Hematopoietic multipotent progenitor cell treated with erythropoietin and hydrocortisone succinate and interleukin-3 and kit ligand, for 4 days (in vitro differentiated cells): ENCODE measurements at places on chromosomes 6 and 20.

GRCh38 chr6:170523256-170524171 lies 29.6 kb downstream of the PSMB1 start:
- peak; percentile 52 for DNase-seq

GRCh38 chr6:50707652-50708300 lies 5.5 kb upstream of the TFAP2D start:
- DNase-seq: no peak

- DNase-seq: peak; percentile 66
Measured at GRCh38 chr6:32116674-32117073, 7.5 kb upstream of the TNXB start.

DNA sequence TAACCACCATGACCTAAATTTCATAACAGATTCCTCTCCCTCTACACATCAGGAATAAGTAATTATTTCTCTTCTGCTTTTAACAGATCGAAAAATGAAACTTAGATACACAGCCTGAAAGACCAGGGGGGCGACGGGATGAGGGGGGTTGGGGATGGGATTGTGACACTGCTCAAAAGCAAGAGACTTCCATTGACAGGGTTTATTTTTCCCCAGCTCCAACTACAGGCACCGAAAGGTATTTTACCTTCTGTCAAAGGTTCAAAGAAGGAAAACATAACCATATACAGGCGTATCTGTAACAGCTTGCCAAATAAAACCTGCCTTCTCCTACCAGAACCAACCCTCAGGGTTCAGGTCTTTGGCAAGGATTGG lies 1.3 kb downstream of the EPHA7 start:
- no peak for DNase-seq

GRCh38 chr6:165109011-165109410 lies 200.4 kb downstream of the C6orf118 start:
- DNase-seq: no peak

DNA sequence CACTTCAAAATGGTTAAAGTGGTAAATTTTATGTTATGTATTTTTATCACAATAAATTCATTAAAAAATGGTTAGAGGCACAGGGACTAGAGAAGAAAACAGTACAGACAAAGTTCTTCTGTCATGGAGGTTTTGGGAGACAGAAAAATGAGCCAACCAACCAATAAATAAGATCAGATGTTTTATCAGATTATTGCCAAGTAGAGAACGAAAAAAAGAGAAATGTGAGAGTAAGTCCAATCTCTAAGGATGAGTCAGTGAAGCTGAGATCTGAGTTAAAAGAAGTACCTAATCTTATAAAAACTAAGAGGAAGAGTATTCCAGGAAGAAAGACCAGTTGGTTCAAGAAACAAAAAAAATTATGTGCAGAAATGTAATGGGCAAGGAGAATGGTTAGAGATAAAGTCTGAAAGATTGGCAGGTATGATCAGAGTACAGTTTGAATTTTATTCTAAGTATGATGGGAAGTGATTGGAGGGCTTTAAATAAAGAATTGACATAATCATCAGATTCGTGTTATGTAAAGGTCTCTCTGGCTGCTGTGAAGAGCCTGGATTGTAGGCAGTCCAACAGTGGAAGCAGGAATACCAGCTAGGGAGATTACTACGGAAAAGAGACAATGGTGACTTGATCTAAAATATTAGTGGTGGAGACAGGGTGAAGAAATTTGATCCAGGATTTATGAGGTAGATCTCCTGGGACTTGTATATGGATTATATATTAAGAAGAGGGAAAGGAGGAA lies 79.6 kb downstream of the RCAN2 start:
- no peak for DNase-seq

DNA sequence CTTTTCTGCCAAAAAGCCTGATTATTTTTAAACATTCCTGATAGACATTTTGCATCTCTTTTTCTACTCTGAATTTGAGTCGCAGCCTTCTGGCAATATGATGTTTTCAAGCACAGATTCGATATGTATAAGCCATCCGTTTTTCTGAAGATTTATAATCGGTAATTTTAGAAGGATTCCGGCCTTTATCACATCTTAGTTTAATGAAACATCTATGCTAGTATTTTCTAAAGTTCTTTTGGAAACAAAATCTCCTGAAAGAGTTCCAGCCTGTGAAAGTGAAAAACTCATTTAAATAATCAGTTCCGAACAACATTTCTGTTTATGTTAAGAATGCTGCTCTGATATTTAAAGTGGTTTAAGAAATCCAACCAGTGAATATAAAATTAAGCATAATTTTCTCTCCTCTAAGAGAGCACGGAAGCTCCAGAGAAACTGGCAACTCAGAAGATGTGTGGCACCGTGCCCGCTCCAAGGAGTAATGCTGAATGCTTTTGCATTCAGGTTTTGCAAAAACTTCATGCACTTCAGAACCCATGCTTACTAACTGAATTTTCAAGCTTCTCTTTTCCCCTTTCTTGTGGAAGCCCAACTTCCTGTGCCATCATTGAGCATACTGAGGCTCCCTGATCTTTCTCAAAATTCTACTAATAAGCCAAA lies 20.7 kb downstream of the NDUFAF4 start:
- no peak for DNase-seq

DNA sequence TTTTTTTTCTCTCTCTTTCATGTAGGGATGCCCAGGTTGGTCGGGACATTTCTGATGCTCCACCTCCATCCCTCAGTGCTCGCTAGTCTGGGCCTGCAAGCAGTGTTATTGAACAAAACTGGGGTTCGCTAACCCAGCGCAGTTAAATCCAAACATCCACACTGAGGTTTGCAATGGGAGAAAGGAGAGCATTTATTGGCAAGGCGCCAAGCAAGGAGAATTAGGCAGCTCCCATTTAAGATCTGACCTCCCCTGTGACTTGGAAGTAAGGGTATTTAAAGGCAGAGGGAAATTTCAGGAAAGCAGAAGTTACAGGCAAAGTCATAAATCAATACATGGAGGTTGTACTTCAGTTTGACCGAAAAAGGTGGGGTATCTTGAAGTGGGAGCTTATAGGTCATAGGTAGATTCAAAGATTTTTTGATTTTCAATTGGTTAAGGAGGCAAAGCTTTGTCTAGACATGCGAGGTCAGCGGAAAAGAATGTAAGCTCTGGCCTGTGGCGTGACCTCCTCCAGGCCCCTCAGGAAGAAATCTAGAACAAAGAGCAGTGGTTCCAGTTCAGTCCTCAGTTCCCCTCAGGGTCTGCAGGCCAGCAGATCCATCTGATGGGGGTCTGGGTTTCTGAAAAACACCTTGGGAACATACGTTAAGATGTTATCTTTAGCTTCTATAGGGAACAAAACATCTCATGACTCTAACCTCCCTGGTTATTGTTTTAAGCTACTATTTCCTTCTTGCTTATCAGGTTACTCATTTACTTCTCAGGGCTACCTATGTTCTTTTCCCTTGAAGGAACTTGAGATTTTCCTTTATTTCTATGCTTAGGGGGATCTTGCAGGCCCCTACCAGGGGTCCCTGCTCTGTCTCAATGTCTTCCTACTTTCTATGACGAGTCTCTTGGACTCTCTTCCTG lies 66.0 kb upstream of the KIF16B start:
- no peak for DNase-seq

- DNase-seq: no peak
Measured at GRCh38 chr6:30542404-30542725, 13.9 kb downstream of the GNL1 start.

DNA sequence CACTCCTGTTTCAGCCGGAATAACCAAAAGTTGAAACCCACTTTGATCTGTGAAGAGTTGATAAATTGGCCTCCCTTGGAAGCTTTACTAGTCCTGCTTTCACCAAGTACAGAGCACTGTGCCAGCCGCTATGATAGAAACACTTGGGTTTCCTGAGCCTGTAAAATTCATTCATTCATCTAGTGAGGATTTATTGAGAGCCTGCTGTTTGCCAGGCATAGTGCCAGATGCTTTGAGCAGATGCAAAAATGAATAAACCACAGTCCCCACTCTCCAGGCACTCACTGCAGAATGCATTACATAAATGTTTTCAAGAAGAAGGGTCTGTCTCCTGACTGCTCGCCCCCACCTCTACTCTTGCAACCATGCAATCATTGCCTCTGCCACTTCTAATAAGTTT lies 25.3 kb upstream of the TMEM217 start:
- DNase-seq: no peak

- no peak for DNase-seq
Measured at GRCh38 chr6:7204726-7205125, 97.0 kb downstream of the RREB1 start.

- DNase-seq: no peak
Measured at GRCh38 chr20:62069741-62070216, 4.1 kb upstream of the TAF4 start.

GRCh38 chr6:1103945-1104623 lies 207.8 kb upstream of the FOXQ1 start:
- DNase-seq: no peak

DNA sequence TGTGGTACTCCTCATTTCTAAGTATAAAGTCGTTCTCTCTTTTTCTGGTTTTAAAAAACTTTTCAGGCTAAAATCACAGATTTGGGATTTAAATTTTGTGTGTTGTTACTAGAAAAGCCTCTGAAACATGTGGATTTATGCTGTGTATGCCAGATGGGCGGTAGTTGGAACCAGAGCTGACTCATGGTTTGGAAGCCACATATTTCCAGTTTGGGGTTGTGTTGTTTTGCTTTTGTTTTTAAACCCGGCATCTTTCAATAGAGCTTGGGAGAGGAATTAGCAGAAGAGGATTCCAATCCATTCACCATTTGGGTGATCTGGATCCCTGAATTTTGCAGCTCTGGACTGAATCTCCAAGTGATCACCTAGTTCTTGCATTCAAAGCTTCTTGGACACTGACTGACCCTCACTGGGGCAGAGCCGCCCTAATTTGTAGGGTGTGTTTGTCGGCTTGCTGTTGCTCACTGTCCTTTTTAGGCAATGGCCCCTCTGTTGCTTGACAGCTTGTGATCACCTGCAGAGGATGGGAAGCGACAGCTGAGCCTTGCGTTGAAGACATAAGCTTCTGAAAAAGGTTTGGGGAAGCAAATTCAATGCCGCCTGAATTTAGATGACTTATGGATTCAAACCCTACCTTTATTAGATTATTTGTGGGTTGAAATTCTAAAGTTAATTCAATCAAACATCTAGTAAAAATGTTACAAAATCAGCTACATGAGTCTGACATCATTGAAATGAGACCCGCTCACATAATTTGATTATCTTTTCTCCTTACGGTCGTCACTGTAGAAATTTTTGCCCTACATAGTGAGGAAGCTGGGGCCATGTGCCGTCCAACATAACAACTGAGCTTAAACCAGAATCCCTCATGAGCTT lies 79.9 kb upstream of the CD83 start:
- DNase-seq: peak; percentile 30

DNA sequence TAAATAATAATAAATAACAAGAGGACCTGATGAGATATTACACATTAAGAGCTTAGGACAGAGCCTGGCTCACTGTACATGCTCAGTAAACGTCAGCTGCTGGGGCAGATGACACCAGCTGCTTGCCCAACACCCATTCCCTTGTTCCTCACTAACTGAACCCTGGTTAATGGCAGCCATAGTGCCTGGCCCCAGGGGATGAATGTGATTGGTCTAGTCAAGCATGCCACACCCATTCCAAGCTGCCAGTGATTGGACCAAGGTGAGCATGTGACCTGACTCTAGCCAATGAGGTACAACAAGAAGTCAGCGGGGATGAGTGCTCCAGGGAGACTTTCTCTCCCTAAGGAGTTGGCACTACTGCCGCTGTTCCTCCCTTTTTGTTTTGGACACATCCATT lies 85.1 kb upstream of the PTPN1 start:
- DNase-seq: peak; percentile 34

- DNase-seq: no peak
Measured at GRCh38 chr6:105389543-105389942, 13.3 kb downstream of the PREP start.

DNA sequence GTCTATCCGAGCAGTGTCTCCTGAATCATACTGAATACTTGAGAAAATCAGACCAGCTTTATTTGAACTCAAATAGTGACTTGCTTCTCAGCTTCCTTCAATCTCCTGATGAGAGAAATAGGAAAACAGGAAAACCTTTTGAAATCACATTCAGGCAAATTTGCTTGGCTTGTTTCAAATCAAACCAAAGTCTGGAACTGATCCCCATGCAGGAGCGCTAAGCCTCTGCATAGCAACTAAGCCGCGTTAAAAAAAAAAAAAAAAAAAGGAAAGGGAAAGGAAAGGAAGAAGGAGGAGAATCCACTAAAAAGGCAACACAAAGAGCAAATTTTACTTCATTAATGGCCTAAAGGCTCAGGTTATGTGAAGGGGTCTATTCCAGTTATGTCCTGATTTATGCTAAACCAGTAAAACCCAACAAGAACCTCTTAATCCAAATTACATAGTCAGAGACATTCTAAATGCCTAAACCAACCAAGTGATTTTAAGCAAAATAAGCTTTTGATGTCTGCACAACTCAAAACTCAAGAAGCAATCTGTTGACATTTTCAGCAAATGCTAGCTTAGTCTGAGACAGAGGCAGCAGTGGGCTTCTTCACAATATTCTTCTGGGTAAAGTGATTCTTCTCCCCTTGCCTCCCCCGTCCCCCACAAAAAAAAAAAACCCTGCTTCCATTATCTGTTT lies 112.5 kb downstream of the SOBP start:
- no peak for DNase-seq

DNA sequence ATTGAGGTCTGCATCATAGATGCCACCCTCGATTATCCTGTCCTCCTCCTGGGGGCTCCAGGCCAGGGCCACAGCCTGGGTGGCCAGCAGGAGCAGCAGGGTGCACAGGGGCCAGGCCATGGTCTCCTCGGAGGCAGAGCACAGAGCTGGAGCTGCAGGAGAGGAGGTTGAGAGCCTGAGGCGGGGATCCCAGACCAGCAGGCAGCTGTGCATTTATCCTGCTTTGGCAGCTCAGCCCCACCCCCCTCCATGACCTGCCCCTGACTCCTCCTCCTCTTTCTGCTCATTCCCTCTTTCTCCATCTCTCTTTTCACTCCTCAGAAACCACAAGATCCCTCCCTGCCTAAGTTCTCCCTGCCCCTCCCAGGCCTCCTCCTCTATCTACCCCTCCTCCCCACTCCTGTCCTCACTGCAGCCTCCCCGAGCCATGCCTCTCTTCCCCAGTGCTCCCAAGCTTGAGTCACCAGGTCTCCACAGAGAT lies at the start of gene CST2:
CST2 (minus strand) TSS at position 189 of the 481 bp plus-strand sequence; CDS start at position 120, 69 bp downstream.
- no peak for DNase-seq

DNA sequence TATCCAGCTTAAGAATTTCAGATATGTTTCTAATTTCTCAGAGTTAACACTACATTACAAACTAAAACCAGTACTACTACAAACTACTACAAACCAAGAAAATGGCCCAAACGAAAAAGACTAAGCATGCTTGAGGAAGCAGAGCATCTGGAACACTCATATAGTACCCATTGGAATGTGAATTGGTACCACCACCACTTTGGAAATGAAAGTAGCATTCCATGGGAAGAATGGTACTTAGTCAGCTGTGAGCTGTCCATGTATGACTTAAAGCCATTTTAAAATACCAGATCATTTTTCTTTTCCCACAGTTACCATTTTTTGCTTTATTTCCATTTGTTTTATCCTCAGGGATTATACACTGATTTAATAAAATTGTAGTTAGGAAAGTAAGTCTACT lies 30.5 kb downstream of the FBXO9 start:
- DNase-seq: no peak

DNA sequence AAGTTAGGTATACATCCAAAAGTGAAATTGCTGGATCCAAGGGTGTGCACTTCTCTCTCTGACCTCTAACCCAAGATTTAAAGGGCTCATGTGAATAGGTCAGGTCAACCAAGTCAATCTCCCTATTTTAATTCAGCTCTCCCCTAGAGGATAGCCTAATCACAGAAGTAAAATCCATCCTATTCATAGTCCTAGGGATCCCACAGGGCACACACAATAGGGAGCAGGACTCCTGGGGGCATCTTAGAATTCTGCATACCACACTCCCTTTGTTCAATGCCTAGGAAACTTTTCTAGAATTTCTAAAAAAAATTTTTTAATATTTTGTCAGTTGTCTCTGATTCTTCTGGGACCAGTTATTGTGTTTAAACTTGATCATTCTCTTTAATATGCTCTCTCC lies 35.1 kb downstream of the CST9L start:
- no peak for DNase-seq
